ENCODE measurements at places on chromosomes 1 and 21. TPM values are rescaled to one million over a fixed set of nuclear protein-coding genes. Genes with fewer than 3 reads are reported as not detected.

GRCh38 chr1:234500269-234500668 is 21.3 kb upstream of the TARBP1 start:
- no peak for DNase-seq

DNA sequence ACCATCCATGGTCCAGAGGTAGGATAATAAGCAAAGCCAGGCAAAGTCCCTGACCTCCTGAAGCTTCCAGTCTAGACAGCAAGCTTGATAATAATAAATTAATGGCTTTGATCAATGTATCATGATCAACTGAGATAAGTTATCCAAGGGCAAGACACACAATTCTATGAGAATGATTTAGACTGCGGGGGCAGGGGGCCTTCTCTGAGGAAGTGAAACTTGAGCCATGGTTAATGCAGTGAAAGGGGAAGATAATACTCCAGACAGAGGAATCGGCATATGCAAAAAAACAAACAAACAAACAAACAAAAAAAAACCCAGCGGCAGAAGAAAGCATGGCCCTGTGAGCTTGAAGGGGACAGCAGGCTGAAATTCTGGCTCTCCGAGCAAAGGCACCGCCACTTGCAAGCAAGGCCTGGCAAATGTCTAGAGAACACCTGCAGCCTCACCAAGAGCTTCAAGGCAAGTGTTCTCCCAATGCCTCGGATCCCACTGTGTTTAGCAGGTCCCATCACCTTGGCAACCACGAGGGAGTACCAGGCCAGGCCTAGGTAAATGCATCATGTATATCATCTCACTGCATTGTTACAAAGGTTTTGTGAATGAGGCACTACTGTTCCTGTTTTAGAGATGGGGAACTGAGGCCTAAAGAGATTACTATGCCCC is 24.9 kb downstream of the CSMD2 start:
- DNase-seq = no peak

GRCh38 chr1:65355031-65355712 is 45.8 kb downstream of the DNAJC6 start:
- no peak for DNase-seq

DNA sequence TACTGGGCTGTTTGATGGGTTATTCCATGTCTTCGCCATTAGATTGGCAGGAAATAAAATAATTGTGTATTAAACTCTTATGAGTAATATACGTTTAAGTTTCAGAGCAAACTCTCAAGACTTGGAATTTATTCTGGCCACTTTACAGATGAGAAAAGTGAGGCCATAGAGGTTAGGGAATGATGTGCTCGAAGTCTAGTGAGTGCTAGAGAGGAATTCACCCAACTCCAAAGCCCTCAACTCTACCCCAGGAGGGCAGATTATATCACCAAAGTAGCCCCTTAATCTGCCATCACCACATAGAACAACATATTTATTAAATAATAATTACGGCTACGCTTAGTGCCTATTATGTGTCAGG is 440 bp upstream of the MUL1 start:
- DNase-seq = no peak

C1orf226 gene
- total RNA-seq = 1.6 TPM

GRCh38 chr1:115473986-115474565 is 136.0 kb upstream of the NGF start:
- no peak for DNase-seq

DNA sequence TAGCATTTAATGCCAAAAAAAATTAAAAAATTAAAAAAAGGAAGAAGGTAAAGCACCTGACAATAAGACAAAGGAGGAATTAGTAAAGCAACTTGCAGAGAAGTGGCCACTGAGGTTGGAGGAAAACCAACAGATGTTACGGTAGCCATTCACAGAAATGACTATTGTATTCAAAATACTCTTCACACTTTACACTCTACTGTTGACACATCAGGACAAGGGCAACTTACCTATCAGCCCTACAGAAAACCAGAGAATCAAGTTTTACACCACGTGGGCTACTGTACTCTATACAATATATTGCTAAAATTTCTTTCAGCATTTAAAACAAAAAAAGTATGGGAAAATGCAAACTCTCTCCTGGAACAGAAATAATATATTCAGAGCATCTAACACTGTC is 70.0 kb downstream of the EIF4G3 start:
- DNase-seq = no peak

DNA sequence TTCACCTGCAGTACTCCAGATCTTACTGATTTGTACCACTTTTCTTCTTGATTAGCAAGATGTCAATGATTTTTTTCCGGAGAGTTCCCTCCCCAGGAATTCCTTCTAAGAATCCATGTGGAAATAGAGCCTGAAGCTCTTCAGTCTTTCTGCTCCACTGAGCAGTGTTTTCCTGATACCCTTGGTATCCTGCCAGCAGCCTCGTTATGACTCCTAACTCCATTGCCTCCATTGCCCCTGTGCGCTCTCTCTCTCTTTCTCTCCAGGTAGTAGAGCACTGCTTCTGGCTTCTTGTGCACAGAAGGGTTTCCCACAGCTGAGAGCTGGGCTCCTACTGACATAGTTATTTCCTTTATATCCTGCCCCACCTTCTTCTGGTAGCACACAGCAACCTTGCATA is 12.2 kb downstream of the UBE2U start:
- no peak for DNase-seq

GRCh38 chr1:153752072-153752471 is 23.1 kb upstream of the SLC27A3 start:
- no peak for DNase-seq

All from mesenteric fat pad (tissue), 1 donor.